ENCODE measurements at places on chromosomes 13 and 19.

DNA sequence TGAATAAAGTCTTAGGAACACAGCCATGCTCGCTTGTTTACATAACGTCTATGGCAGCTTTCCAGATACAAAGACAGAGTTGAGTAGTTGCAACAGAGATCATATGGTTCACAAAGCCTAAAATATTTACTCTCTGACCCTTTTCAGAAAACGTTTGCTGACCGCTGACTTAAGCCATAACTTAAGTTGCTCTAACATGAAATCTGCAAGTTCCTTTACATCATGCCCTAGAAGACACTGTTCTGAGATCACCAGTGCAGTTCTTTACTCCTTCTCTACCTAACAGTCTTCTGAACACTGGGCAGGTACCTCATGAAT lies 166.4 kb downstream of the DCLK1 start:
- peak; percentile 30 for DNase-seq

GRCh38 chr13:59281453-59281852 lies 882.3 kb downstream of the DIAPH3 start:
- no peak for DNase-seq

DNA sequence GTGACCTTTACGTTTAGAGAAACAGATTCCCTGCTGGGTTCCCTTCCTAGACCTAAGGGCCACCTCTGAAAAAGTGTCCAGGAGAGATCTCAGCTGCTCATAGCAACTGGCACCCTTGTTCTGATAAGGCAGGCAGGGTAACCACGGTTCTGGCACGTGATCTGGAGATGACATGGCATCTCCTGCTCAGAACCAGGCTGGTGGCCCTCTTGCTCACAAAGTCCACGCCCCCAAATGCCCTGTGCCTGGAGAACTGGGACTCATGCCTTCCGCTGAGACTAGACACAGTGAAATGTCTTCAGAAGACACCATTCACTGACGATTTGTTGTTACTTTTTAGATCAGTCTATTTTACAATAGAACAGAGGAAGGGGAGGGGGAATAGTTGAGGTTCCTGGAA lies 174.1 kb downstream of the ZNF536 start:
- no peak for DNase-seq

DNA sequence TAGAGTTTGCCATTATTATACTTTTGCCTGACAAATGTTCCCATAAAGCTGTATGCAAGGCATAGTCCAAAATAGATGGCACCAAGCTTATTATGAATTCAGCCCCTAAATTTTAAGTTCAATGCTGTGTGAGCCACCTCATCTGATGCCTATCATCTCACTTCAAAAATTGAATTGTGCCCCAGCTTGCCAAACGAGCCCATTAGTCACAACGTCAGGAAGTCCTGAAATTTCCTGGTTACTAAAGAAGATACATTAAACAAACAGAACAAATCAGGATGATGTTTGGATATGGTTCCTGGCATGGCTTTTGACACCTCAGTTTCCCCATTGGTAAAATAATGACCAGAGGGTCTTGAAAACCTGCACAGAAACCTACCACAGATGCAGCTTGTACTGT lies 147.5 kb upstream of the SOX21 start:
- DNase-seq: no peak

- DNase-seq: no peak
Measured at GRCh38 chr13:47859165-47859564, 141.9 kb downstream of the SUCLA2 start.

DNA sequence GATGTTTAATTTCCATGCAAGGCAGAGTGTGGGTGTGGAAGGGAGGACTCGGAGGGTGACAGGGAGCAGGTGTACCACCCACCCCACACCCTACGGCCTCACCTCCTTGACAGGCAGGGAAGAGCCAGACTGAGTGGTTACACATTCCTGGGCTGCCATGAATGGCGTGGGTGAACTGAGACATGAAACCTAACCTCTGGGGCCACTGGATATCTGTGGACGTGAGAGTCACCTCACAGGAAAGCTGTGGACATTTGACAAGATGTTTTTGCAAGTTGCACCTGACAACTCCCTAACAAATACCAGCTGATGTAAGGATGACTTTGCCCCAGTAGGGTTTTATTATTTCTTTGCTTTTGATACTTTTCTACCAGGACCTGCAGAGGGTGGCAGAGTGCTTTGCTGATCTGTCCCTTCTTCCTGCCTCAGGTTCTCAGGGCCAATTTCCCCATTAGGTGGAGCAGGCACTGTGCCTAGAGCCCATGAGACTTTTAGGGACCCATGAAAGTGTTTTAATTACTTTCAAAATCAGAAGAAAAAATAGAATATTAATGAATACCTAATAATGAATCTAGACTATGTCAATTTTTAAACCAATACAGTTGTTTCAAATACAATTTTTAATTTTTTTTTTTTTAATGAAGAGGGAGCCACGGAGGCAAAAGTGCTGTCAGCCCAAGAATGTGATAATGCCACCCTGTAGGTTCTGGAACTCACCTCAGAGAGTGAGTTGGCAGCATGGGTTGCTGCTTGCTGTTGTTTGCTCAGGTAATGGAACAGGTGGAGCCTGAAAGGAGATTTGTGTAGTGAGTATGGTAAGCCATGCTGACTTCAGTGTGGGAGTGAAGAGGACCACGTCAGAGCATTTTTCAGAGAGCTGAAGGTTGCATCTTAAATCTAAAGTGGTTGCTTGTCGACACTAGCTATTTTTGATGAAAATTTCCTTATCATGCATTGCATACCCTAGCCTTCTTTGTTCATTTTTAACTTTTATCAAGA lies 58.0 kb upstream of the CYSLTR2 start:
- DNase-seq: no peak

DNA sequence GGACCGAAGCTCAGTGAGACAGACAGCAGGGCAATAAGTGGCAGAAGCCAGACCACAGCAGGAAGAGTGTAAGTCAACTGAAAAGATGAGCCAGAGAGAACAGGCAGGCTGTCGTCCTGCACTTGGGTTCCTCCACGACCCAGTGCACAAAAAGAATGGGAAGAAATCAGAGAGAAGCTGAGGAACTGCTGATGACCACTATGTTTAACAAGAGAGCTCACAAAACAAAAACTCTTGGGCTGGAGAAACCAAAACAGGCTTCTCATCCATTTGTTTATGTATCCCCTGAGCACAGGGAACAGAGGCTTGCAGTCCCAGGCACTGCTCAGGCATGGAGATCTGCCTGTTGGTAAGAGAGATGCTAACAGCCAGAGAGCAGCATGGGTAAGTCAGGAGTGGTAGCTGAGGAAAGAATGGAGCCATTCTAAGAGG lies 14.0 kb downstream of the AKAP8L start:
- no peak for DNase-seq

- DNase-seq: no peak
Measured at GRCh38 chr13:60311527-60311926, 85.5 kb upstream of the TDRD3 start.
